EL (cell line): ENCODE measurements at places on chromosomes 2 and 18.

DNA sequence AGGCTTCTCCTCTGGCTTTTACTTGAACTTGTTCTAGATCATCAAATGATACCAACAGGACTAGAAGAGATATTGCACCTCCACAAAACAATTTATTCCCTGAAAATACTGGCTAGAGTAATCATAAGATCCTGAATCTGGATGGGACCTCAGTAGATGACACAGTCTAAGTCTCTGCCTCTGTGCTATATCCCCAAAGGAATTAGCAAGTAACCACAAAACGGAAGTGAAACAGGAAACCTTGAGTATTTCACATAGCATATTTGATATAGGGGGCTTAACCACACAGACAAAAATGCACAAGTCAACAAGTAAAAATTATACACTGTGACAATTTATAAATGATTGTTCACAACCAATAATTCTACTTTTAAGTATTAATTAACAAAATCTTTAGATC lies 456.9 kb upstream of the TNP1 start:
- peak; percentile 72 for DNase-seq

GRCh38 chr2:46557788-46558187 lies 78.4 kb downstream of the TMEM247 start:
- DNase-seq: no peak

GRCh38 chr2:173076581-173077345 lies 1.1 kb downstream of the MAP3K20 start:
- DNase-seq: peak; percentile 55

- DNase-seq: no peak
These were observed 94.0 kb downstream of the LAMA1 start for GRCh38 chr18:7023581-7023980.
